Fibroblast of skin of right biceps (primary cell): ENCODE measurements at places on chromosomes 16 and 17.
A peak's percentile ranks its signal among the peaks of the same experiment; 100 is the strongest.

- no peak for DNase-seq
These were observed 12.3 kb downstream of the GPRC5B start for GRCh38 chr16:19872179-19872863.

DNA sequence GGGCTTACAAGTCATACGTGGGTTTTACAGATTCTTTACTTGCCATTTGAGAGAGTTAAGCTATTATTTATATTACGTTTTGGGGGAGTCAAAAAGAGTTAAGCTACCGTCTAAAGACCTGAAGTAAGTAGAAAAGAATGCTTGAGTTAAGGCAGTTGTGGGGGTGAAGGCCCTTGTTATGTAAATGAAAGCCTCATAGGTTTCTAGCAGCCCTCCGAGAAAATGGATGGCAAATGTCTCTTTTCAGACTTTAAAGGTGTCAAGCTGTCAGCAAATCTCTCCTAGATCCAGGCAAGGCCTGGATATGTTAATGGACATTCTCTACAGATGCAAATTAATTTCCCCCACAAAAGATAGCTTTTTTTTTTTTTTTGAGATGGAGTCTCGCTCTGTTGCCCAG is 7.2 kb upstream of the EIF4A3 start:
- DNase-seq = no peak

- DNase-seq = no peak
These were observed 16.9 kb upstream of the CPD start for GRCh38 chr17:30361766-30362279.

DNA sequence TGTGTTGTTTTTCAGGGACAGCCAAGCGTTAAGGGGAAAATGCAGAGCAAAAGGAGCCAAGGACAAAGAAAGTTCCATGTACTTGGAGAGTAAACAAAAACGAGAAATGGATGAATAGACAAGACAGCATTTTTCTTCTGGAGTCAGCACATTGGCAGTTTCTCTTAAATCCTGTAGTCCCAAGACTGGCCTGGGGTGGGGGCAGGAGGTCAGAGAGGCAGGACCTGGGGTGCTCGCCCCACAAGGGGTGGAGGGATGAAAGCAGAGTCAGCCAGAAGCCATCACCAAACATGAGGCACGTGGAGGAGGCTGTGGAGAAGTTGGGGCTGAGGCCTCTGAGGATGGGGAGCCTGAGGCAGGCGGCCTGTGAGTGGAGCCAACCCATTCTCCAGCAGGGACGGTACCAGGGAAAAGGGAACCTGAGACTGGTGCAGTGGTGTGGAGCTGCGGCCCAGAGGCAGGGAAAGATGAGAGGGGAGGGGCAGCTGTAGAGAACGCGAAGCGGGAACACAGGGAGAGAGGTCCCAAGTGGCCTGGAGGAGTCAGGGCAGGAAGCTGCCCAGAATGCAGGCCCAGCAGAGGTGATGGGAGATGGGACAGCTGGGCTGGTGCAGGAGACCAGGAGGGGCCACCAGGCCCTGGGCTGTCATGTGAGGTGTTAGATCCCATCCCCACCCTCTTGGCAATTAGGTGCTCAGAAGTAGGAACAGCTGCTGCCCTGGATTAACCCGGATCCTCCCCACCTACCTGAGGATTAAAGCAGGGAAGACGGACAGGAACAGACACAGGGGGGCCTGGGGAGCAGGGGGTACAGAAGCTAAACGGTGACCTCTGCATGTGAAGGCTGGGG is 3.3 kb downstream of the TLCD3B start:
- no peak for DNase-seq

- no peak for DNase-seq
These were observed 26.1 kb downstream of the CD300LG start for GRCh38 chr17:43873091-43873490.

DNA sequence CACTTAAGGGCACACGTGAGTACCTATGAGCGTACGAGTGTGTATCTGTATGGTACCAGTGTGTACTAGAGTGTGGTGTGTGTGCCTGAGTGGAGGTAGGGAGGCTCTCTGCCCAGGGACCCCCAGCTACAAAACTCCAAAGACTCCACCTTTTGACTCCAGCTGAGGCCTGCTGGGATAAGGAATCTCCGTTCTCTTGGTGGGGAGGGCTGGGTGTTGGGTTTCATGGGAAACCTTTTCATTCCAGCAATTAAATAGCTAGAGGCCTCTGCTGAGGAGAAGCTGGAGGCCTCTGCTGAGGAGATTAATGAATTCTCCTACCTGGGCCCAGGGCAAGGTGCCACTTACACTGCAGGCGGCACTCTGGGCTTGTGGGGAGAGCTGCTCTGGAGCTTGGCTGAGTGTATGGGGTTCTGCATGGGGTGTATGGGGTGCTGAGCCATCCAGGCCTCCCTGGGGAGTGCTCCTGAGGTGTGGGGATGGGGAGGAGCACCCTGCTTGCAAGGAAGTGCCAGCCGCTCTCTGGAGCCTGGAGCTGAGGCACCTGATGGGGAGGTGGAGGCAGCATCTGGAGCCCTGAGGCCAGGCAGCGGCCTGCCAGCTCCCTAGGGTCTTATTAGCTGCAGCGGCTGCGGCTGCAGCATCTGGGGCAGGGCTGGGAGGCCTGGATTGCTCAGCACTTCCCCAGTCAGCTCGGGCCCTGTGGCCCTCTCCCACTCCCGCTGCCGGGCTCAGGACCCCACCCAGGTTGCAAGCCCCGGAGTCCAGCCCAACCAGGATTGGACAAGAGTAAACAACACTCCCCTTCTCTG is 4.6 kb downstream of the ANKRD13B start:
- DNase-seq = no peak

- DNase-seq = no peak
These were observed 33.7 kb downstream of the NOL11 start for GRCh38 chr17:67751101-67752074.

- no peak for DNase-seq
These were observed 40.1 kb downstream of the ENGASE start for GRCh38 chr17:79114458-79115301.

- DNase-seq = no peak
These were observed 136.4 kb downstream of the CDK5R1 start for GRCh38 chr17:32623196-32623595.

DNA sequence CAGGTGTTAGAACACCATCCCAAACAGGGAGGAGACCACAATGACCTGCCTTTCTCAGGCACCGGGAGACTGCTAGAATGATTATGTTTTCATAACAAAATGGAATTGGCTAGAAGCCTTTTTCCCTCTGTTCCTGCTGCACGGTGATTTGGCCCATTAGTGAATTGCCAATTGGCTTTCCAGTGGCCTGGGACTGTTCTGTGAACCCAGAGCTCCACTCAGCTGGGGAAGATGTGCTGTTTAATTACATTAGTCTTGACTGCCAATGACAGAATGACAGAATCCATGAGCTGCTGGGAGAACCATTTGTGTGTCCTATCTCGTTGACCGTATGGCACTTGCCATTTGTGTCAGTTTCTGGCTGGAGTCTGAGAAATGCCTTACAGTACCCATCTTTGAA is 242.9 kb downstream of the CDH11 start:
- no peak for DNase-seq

DNA sequence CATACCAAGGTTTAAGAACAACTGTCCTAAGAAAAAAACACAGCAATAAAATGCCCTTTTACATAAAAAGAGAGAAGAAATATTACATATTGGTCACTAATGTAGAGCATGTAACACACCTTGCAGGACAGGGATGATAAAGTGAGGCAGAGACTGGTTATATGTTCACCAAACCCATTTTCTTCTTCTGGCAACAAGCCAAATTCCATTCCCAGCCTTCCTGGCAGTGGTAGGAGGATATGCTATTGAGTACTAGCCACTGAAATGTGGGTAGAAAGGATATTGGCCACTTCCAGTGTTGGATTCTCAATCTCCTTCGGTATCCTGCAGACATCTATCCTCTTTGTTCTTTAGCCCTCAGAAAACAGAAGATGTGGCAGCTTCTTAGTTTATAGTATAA is 105.2 kb upstream of the SHISA6 start:
- no peak for DNase-seq

- DNase-seq = peak; percentile 13
These were observed 466.6 kb upstream of the ERCC4 start for GRCh38 chr16:13453325-13453724.

GRCh38 chr17:4998027-4998731 is 429 bp downstream of the KIF1C start:
- no peak for DNase-seq

DNA sequence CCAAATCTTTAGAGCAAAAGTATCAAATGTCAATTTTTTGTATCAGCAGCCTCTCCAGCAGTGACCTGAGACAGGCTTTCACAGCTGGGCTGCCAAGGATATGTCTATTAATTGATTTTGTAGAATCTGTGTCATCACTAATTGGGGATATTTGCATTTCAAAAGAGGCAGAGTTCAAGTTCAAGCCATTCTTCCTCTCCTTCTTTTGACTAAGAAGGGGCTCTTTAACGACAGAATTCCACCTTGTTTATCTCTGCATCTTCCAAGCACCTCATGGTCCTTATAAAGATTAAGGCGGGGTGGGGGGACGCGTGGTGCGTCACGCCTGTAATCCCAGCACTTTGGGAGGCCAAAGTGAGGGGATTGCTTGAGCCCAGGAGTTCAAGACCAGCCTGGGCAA is 15.2 kb upstream of the BHLHA9 start:
- no peak for DNase-seq

DNA sequence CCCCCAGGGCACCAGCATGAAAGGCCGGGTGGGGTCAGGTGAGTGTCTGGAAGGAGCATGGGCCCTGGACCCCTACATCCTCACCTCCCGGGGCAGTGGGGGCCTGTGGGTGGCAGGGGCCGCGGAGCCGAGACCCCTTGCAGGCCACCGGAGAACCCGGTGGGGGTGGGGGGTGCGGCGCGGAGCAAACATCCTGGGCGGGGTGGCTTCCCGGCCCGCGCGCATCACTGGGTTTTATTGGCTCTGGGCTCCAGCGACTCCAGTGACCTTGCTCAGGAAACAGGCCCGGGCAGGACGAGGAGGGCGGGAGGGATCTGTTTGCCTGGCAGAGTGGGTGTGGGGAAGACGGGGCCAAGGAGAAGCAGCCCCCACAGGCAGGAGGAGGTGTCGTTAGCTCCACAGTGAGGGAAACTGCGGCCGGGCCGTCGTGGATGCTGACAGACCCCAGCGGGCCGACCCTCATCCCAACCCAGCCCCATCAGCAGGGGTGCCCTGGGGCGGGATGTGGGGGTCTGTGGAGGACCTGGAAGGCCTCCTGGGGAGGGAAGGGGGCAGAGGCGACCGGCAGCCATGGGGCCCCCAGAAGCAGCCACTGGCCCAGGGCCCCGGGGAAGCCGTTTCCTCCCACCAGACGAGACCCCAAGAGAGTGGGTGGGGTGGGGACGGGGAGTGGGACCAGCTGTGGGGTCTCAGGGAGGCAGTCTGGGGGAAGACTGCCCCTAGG is 10.6 kb downstream of the SSTR5 start:
- DNase-seq = no peak

DNA sequence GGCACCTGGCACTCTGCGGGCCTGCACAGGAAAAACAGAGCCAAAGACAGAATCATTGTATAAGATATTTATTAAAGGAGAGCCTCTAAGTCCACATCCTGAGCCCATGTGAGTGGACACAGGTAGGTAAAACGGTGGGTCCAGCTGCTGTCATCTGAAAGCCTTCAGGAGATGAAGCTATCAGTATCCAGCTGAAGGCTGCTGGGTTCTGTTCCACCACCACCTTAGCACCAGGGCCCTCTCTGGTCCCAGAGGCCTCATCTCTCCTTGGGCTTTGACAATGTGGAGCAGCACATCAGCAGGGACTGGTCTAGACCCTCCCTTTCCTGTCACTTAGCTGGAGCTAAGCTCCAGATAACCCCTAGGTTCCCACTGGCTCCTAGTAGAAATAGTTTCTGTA is 7.3 kb downstream of the TMEM106A start:
- DNase-seq = no peak

GRCh38 chr17:75864448-75864871 is 9.3 kb upstream of the WBP2 start:
- peak; percentile 51 for DNase-seq

GRCh38 chr17:73976676-73977521 is 226.6 kb upstream of the RPL38 start:
- DNase-seq = peak; percentile 48

DNA sequence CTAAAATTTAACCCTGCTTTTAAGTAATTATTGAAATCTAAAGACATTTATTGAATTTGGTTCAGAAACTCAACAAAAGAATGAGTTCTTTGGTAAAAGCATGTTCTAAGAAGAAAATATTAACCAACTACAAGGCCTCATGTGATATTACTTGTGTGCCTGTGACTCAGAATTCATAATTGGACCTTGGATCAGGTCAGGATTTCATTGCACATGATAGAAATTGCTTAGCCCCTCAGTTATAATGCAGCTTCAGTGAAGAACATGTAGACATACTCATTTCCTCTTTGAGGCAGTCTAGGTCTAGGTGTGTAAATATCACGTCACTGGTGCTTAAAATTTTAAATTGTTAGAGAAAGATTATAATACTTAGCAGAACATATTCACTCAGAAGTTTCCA is 410.0 kb upstream of the SOX9 start:
- no peak for DNase-seq

DNA sequence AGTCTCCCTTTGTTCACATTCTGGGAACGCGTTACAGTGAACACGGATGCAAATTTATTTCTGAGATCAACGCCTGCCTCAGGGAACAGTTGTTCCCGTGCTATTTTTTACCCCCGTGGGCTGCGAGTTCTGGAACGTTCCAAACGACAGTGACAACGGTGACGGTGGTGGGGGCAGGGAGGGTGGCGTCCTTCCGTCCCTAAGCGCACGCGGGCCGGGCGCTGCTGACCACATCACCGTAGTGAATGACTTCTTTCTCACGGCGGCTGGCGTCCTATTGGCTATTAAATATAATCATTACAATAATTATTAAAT is 45.1 kb upstream of the SSTR5 start:
- DNase-seq = no peak

- DNase-seq = no peak
These were observed 238.7 kb upstream of the ELAC2 start for GRCh38 chr17:13256545-13256944.

DNA sequence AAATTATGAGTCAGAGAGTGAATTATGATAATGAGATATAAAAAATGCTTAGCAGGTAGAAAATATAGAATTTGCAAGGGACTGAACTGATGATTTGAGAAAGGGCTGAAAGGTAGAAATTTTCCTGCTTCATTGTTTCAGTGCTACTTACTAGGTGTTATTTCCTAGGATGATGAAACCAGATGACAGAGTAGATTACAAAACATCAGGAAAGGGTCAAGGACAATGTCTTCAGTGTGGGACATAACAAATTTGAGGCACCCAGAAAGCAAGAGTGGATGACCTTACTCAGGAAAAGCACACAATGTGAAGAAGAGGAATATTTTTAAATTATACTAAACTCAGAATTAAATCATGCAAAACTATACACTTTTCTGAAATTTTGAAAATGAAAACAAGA is 102.1 kb downstream of the SHCBP1 start:
- no peak for DNase-seq

GRCh38 chr16:24839347-24839972 is 6.3 kb upstream of the SLC5A11 start:
- no peak for DNase-seq

- DNase-seq = no peak
These were observed 7.8 kb downstream of the HSD17B2 start for GRCh38 chr16:82042846-82043245.

GRCh38 chr17:19339341-19339815 is 23.1 kb downstream of the B9D1 start:
- no peak for DNase-seq

GRCh38 chr17:17351901-17352781 is 49.0 kb downstream of the NT5M start:
- DNase-seq = no peak

- no peak for DNase-seq
These were observed 44.5 kb upstream of the ABR start for GRCh38 chr17:1224330-1224729.

GRCh38 chr17:60802377-60802776 is 124.7 kb downstream of the BCAS3 start:
- DNase-seq = no peak

GRCh38 chr17:51133365-51133764 is 12.7 kb upstream of the SPAG9 start:
- DNase-seq = no peak
